GM12892 (cell line): ENCODE measurements at places on chromosomes 7 and 10.

DNA sequence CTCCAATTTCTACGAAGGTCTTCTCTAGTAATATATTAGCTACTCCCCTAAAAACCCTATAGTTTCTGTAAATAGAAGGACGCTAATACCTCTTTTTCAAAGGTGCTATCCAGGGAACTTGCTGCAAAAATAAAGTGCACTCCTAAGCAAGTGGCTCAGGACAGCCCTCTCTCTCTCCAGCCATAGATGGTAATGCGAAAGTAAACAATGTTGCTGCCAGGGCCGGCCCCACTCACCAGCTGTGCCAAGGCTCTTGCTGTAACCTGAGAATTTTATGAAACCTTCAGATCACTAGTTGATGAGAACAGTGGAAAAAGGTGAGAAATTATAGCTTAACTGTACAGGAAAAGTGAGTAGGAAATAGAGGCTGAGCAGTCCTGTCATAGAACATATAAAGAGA is 10.9 kb upstream of the TAS2R39 start:
- no peak for DNase-seq

DNA sequence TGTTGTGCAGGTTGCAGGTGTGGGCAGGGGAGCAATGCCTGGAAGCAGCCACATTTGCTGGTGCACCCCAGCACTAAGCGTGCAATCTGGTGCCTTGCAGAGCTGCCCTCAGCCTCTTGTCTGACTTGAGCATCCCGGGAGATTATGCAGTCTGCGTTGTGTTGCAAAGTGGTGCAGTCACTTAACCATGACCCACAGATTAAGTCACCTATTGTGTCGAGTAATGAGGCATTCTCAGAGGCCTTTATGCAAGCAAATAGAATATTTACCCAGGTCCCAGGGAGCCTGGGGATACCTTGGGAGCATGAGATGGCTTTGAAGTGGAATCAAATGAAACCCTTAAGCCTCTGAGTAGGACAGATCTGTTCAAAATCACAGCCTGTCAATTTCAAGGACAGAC is 529.0 kb downstream of the TYW1 start:
- DNase-seq = no peak

- no peak for DNase-seq
Measured at GRCh38 chr10:119619215-119619614, 22.5 kb upstream of the TIAL1 start.

- DNase-seq = no peak
Measured at GRCh38 chr10:93826355-93826754, 67.4 kb upstream of the SLC35G1 start.

DNA sequence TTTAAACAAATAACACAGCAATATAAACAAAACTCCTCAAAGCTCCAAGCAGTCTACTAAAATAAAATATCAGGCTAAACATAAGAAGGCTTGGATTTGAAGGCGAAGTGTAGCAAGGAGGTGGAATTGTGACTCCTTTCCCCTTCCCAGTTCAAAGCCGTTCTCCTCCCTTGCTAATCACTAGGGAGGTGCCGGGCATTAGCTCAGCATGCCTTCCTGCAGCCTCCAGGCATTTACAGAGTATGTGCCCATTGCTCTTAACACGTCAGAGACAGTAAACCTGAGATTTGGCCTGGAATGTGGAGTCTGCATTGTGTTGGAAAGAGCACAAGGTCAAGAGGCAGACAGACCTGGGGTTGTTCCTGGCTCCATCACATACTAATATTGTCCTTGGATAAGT is 15.6 kb downstream of the CNNM1 start:
- no peak for DNase-seq
